ENCODE measurements at places on chromosomes 5 and 9.
A peak's percentile ranks its signal among the peaks of the same experiment; 100 is the strongest.

- DNase-seq: no peak
Observed at GRCh38 chr9:122213589-122214413, 15.0 kb downstream of the LHX6 start.

GRCh38 chr5:154015071-154015693 lies 23.5 kb downstream of the FAM114A2 start:
- DNase-seq: no peak

DNA sequence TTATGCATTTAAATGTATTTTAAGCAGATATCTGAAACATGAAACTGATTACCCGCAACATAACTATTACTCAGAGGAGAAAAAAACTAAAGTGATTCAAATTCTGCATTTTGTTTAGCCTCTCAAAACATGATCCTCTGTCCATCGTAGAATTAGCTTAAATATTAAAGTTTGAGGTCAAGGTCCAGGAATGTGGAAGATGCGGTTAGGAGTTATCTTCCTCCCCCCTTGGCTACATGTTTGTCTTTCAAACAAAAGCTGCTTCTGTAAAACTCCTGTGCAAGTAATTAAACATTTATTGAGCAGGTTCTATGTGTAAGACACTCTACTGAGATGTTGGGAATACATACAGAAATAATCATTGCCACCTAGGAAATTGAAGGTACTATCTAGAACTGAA lies 175.0 kb upstream of the ISL1 start:
- DNase-seq: no peak

DNA sequence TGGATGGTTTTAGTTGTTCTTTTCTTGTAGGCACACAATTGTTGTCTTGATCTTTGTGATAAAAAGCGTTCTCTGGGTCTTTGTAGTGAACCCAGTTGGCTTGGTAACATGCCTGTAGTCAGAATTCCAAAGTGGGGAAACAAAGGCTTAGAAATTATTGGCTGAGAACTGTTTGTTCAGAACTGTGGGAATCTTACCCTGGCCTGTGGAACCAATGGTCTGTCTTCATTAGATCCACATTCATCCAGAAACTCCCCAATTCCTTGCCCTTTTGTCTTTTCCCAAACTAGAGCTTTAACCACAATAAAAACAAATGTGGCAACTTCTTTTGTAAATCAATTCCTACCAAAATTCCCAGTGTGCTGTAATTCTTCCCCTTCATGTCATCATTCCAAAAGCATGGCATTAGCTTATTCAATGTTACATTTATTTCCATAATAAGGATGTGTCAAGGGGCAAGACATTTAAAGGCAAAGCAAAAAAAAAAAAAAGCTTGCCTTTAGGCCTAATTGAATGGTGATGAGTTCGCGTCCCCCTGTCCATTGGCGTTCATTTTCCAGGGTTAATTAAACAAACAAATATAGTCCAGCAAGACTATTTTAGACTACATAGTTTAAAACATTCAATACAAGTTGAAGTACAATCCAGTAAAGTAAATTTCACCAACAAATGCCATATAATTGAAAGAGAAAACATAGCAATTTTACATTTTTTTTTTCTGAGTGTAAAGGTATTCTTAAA lies 249.8 kb upstream of the ZNF608 start:
- peak; percentile 47 for DNase-seq

GRCh38 chr5:131745703-131746102 lies 51.1 kb downstream of the FNIP1 start:
- DNase-seq: peak; percentile 20

- no peak for DNase-seq
Observed at GRCh38 chr5:113274836-113275414, 159.9 kb downstream of the TSSK1B start.

DNA sequence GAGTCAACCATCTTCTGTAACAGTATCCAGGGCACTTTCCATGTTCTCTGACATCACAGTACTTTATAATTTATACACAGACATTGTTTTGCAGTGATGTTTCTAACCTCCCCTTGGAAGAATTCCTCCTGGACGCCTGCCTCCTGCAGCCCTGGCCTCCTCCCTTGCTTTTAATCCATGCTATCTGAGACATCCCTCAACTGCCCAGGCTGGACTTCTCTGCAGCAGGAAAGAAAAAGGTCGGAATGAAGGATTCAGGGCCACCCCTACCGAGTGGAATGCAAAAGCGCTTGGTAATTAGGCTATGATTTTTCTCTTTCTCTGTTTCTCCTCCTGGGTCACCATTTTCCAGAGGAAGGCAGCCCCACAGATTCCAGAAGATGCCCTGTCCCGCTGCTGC lies 47.0 kb upstream of the SHC3 start:
- peak; percentile 78 for DNase-seq

Measured in IMR-90 (cell line).